Left ventricle myocardium superior (tissue), 1 donor: ENCODE measurements at places on chromosomes 13 and 19.

- DNase-seq, result no peak
These were observed 38.2 kb downstream of the ARRDC2 start for GRCh38 chr19:18046059-18046718.

- peak; percentile 49 for DNase-seq
These were observed 19.6 kb downstream of the TMEM150B start for GRCh38 chr19:55305491-55305890.

DNA sequence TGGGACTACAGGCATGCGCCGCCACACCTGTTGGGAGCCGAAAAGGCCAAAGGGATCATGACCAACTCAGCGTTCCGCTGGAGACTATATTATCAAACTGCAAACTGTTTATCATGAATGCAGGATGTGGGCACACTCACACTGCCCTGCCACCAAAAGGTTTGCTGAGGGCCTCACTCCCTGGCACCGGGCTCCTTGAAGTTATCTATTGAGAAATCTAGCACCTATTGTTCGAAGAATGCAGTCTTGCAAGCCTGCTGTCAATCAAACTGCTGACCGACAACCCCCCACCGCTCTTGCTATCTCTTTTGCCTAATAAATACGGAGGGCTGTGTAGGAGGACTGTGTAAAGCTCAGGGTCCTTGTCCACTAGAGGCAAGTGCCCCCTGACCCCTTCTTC, 5.2 kb upstream of the ZNF836 start:
- no peak for DNase-seq

- no peak for DNase-seq
These were observed 9.1 kb downstream of the COL4A2 start for GRCh38 chr13:110316196-110316595.

DNA sequence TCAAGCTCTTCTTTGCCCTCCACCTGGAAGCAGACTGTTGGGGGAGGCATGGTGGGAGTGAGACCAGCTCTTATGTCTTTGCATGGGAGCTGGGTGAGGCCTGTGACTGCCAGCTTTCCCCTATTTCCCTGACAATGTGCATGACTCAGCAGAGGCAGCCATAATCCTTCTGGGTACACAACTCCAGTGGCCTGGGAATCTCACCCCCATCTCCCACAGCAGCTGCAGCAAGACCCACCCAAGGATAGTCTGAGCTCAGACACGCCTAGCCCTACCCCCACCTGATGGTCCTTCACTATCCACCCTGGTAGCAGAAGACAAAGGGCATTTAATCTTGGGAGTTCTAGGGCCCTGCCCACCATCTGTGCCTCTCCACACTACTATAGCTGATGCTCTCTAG, 41.4 kb upstream of the FGF14 start:
- no peak for DNase-seq

DNA sequence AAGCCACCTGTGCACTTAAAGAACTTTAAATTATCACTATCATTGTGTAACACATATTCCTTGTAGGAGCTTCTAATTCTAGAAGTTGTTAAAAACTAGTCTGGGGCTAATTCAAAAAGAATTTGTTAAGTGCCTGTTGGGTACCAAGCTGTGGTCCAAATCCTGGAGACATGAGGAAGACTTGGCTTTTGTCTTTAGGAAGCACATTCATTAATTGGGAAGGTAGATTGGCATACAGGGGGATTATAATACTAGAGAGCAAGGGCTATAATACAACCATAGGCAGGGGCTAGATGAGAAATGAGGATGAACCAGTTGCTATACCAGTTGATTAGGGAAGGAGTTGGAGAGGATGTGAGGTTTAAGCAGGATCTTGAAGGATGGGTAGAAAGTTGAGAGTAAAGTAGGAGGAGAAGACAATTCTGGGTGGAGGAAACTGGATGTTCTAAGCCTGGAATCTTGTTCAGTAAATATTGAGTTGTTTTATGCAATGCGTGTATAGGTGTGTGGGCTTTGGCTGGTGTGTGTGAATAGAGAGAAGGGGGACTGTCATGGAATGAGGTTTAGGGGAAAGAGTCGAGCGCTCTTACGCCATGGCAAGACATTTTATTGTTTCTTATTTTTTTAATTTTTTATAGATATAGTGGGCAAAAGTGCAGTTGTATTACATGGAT, 350.1 kb downstream of the GPC5 start:
- DNase-seq, result no peak

DNA sequence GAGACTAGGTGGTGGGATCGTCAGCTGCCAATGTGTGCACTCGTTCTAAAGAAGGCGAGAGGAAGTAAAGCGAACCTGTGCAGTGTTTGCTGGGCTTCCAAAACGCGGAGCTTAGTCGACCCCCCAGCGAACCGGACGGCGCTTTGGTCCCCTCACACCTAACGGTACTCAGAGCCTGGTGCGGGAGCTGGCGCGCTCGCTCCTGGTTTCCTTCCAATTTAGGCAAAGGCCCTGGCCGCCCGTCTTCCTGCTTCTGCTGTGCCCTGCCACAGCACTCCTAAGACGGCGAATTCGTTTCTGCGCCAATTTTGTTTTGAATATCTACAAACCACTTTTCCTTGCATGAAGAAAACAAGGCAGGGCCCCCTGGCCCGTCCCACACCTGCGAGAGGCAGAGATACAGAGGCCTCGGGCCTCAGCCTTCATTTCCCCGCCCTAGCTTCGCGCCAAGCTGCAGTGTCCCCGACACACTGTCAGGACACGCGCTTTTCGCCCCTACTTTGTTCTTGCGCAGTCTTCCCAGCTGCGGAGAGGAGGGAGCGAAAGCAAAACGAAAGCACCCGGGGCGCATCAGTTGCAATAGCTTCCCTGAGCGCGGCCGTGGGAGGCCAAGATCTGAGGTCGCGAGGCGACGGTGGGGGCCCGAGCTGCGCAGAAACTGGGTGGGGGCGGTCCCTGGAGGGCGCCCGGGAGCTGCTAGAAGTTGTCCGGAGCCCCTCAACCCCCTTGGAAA, 111.9 kb downstream of the KCNRG start:
- DNase-seq, result peak; percentile 69
